ENCODE measurements at places on chromosomes 1 and 21.

DNA sequence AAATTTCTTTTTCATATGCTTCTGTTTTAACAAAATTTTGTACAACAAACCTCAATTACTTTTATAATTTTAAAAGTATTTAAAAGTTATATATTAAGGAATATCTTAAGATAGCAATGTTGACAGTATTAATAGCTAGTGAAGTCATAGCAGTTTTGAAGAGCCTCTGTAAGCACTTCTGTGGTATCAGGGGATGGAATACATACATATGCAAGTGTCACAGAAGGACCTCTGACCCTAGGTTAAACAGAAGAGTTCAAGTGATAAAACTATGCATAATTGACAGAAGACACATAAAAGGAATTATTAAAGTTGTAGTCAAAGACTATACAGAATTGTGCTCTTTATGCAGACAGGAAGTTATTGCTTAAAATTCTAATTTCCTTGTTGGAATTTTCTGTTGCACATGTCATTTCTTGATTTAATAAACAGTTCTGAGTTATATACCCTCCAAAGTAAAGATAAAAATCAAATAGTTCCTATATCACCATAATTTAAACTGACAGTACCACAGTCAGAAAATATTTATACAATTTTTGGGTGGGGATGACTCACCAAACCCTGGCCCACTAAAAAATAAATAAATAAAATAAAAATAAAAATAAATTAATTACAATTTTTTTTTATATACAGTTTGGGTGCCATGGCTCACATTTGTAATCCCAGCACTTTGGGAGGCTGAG, 27.1 kb downstream of the IPP start:
- DNase-seq, result no peak

DNA sequence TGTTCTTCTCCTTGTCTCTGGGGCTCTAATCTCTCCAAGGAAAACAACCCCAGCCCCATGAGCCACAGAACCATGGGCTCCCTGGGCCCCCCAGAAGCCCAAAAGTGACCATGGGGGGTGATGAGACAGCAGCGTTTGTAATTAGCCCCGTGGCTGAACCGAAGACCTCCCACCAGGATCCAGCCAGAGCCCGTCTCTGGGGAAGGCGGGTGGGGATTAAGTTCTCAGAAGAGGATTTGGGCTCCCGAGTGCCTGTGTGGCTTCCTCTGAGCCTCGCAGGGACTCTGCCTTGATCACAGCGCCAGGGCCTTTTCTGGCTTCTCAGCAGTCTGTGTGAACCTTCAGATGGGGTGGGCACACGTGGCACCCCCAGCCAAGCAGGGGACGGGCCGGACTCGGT, 77.0 kb downstream of the ALPL start:
- no peak for DNase-seq

DNA sequence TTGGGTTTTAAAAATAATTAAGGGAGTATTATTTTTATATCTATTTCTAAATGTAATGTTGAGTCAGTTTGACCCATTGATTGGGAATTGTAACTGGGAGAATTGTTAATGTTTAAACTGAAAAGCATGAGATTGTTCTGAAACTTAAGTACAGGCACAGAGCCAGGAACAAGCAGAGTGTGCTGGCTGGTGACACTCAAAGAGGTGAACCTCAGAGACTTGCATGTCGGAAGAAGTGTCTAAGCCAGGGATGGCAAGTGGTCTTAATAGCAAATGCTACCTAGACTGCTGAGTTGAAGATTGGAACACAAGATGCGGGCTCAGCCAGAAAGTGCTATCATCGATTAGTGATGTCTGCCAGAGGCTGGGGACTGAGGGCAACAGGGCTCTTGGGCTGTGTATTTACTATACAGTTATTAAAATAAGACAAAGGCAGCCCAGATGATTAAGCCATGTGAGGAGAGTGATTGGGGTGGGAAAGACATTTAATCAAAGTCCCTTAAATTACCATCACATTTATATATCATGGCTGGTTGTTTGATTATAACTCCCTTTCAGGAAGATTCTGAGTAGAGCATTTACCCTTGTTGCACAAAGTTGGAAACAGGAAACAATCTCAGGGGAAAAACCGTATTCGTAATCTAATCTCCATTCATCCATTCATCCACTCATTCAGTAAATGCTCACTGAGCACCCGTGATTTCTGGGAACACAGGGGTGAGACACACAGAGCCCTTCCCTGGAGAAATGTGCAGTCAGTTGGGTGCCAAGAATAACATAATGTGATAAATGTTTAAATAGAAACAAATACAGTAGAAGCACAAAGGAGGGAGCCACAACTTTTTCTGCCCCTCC, 42.8 kb downstream of the C8A start:
- no peak for DNase-seq

GRCh38 chr1:228367798-228368791, 38.5 kb downstream of the TRIM11 start:
- DNase-seq, result no peak

- no peak for DNase-seq
These were observed 8.1 kb upstream of the EPS15 start for GRCh38 chr1:51527144-51527543.

- no peak for DNase-seq
These were observed 13.5 kb upstream of the COL16A1 start for GRCh38 chr1:31717341-31717740.

- DNase-seq, result no peak
These were observed 592 bp upstream of the ZNF326 start for GRCh38 chr1:89994231-89994804.

All from hematopoietic multipotent progenitor cell treated with erythropoietin and hydrocortisone succinate and interleukin-3 and kit ligand, for 17 days (in vitro differentiated cells).